Kidney tubule cell (primary cell): ENCODE measurements at places on chromosomes 12 and 14.

DNA sequence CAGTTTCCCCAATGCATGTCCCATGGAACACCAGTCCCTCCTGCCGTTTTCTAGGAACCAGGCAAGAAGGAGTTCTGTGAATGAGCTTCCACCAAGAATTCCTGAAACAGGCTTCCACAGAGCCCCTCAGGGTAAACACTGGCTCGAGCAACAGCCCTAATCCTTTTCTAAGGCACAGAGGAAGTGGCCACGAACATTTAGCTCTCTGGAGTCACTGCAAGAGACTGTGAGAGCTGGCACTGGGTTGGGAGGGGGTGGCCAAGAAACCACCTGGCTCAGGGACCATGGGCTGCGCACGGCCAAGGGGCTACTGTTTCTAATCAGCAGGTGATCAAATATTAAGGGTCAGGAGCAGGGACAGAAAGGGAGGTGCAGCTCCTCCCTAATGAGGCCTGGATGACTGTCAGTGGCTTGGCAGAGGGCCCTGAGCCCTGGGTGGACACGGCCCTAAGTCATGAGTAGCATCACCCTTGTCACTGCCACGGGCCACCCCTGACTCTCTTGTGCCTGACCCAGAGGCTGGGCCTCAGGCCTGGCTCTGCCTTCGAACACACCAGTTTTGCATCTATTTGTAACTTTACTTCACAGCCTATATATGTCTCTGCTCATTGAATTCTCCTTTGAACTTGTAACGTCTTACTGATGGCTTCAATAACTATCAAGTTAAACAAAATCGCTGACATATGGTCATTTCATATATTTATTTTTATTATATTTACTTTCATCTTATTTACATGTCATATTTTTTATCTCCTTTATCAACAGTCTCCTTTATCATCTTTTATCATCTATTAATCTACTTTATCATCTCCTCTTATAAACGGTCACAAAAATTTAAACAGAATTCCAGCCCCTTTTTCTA, 154.0 kb downstream of the DICER1 start:
- no peak for DNase-seq

DNA sequence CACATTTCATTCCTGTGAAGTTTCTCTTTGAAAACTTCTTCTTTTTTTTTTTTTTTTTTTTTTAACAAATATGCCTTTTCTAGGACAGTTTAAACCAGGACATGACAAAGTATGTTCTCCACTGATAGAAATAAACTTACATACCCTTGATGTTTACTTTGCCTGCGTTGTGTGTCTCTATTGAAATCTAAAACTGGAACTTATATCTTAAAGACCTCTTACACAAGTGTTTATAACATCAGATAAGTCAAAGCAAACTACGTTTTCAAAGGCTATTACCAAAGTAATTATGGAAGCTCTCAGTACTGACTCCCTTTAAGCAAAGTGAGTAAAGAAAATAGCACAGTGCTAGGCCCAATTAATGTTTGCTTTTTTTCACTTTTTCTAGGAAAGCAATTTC, 30.6 kb upstream of the ISM2 start:
- no peak for DNase-seq

- peak; percentile 39 for DNase-seq
These were observed 86.4 kb downstream of the EML1 start for GRCh38 chr14:99879401-99880295.

DNA sequence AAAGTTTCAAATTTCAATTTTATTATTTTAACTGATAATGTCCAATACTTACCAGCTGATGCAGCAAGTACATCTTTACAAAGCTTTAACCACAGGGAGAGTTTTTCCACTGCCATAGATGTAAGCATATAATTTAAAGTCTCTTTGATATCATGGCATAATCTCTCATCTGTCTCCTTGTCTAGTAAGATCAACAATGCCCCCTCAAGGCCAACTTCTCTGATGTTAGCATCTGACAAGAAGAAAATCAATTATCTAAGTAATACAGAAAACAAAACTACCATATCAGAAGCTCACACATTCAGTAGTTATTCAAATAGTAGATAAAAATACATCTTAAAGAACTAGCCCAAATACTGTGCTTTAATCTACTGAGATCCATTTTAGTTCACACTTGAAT, 94.2 kb downstream of the HEATR5A start:
- peak; percentile 19 for DNase-seq

GRCh38 chr14:95685978-95686922, at the start of gene TCL1B:
TCL1B (plus strand) TSS chr14:95686426; CDS start chr14:95686468, 42 bp downstream.
- no peak for DNase-seq

GRCh38 chr14:39302124-39302810, 68.6 kb downstream of the MIA2 start:
- DNase-seq, result no peak

GRCh38 chr12:117643971-117644370, 282.5 kb upstream of the NOS1 start:
- no peak for DNase-seq

DNA sequence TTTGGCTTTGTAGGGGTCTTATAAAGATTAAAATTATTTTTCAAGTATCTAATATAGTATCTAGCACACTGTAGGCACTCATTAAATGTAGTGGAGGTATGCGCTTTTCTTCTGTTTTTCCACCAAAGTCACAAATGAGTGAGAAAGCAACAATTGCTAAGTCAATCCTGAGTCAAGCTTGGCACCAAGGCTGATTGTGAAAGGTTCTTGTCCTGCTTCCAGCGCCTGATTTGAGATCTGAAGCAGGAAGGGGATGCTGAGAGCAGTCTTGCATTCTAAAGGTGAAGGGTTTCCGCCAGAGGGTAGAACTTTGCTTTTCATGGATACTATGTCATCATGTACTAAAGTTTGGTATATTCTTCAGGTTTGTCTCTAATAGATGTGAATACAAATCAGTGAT, 64.9 kb upstream of the DAAM1 start:
- no peak for DNase-seq

GRCh38 chr14:96191841-96192462, 12.7 kb upstream of the BDKRB2 start:
- DNase-seq, result no peak

- DNase-seq, result no peak
These were observed 940.2 kb upstream of the MDGA2 start for GRCh38 chr14:48615618-48616017.

GRCh38 chr14:25009891-25010290, 40.1 kb downstream of the STXBP6 start:
- peak; percentile 60 for DNase-seq

- DNase-seq, result peak; percentile 51
These were observed 103.9 kb upstream of the MYL2 start for GRCh38 chr12:111024205-111024801.

DNA sequence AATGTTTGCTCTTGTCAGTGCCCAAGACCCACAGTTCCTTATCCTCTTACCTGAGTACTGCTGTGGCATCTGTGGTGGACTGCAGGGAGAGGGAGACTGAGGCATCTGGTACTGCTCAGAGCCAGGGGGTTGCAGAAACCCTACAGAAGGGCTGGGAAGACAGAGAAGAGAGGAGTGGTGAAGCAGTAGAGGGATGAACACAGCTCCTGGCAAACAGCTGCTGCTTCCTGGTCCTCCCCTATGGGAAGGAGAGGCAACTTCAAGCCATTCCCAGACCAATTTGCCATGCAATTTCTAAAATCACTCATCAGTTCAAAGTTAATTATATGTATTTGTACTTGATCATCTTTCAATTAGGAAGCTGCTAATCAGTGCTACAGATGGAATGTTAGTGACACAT, 15.7 kb upstream of the STAC3 start:
- DNase-seq, result no peak

- no peak for DNase-seq
These were observed 119.6 kb downstream of the GCH1 start for GRCh38 chr14:54782751-54783659.

DNA sequence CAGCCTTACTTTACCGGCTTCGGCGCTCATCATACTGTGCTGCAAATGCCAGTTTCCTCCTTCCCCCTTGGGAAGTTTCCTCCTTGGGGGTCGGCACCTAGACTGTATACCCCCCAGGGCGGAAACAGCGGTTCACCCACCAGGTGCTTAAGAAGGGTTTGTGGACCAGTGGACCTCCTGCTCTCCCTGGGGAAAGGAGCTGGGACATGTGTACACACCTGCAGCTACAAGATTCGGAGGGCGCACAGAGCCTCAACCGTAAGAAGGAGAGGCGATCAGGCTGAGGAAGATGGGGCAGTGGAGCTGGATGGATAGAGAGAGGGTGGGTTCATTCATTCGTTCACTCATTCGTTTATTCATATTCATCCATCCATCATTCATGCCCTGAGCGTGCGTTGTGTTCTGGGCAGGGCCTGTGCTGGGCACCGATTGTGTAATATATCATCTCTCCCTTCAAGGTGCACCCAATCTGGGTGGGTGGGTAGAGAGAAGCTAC, 717 bp upstream of the ZNF839 start:
- no peak for DNase-seq

GRCh38 chr12:125871811-125872594, 806.8 kb downstream of the AACS start:
- no peak for DNase-seq

GRCh38 chr12:115946092-115946491, 331.4 kb downstream of the MED13L start:
- peak; percentile 14 for DNase-seq

DNA sequence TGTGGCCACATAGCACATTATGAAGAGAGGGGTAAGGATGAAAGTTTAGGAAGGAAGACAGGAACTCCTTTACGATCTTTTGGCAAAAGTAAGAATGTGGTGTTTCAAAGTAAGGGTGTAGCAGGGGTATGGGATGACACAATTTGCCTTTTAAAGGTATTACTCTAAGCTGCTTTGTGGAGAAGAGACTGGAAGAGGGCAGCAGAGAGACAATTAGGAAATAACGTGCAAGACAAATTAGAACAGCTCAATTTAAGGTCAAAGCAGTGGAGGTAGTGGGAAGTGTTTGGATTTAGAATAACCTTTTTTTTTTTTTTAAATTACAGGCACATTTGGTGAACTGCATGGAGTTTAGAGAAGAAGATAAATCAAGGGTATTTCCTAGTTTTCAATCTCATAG, 342.6 kb downstream of the NOVA1 start:
- DNase-seq, result peak; percentile 22

DNA sequence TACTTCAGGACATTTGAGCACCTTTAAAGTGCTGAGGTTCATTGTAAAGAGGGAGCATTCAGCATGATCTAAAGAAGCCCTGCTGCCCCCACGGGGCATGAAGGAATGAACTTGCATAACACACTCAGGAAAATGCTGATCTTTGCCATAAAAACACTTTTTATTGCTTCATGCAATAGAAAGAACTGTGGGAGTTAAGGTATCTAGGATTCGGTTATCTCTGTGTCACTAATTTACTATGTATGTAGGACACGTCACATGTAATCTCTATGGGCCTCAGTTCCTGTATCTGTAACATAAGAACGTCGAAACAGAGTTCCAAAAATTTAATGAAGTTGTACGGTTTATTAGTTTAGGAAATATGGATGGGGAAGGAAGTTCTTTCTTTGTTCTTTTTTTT, 33.0 kb downstream of the BTBD7 start:
- DNase-seq, result no peak

DNA sequence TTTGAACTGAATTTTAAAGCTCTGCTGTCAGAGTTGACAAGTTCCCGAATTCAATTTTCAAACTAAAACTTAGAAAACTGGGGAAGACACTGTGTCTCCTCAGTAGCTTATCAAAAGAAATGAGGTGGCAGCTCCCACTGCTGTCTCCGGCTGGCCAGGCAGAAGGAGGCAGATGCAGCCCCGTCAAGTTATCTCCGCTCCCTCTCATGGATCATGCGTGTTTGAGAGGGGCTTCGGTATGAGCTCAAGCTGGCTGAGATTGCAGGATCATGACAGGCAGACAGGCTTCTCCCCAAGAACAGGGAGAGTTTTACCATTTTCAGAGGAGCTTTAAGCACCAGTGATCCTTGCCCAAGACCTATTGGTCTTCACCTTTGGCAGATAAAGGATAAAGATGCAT, 88.8 kb downstream of the NEDD1 start:
- DNase-seq, result no peak

DNA sequence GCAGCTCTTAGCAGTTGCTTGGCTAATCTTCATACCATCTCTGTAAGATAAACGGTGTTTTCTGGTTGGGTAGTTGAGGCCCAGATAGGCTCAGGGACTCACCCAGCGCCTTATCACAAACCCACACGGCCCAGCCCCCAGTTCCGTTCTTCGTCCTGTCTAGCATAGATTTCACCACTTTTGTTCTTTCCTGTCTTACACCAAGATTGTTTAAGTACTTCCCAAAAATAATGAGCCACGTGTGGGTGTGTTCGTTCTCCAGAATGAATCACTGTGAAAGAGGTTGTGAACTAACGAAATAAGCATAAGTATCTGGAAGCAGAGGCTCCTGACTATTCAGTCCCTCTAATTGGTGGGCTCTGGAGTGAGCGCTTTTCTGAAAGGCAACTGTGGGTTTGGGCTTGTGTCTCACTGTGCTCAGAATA, 21.4 kb downstream of the ACVR1B start:
- DNase-seq, result peak; percentile 40

DNA sequence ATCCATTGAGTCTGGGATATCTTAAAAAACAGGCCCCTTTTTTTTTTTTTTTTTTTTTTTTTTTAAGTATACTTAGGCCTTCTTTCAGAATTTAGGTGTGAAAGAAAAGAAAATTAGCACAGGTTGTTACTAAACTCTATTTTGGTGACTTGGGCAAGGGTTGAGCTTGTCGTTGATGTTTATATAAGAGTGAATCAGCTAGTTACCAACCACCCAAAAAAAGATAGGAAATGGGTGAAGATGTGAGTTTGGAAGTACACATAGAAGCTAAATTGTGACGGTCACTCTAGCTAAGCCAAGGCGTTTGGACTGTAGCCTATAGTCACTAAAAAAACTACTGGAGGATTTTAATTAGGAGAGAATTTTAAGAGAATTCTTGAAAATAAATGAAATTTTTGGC, 1247.2 kb downstream of the AACS start:
- DNase-seq, result no peak

- peak; percentile 38 for DNase-seq
These were observed 20.3 kb upstream of the SYCP3 start for GRCh38 chr12:101759396-101760047.

GRCh38 chr12:52629281-52630007, 11.1 kb upstream of the KRT73 start:
- DNase-seq, result no peak

DNA sequence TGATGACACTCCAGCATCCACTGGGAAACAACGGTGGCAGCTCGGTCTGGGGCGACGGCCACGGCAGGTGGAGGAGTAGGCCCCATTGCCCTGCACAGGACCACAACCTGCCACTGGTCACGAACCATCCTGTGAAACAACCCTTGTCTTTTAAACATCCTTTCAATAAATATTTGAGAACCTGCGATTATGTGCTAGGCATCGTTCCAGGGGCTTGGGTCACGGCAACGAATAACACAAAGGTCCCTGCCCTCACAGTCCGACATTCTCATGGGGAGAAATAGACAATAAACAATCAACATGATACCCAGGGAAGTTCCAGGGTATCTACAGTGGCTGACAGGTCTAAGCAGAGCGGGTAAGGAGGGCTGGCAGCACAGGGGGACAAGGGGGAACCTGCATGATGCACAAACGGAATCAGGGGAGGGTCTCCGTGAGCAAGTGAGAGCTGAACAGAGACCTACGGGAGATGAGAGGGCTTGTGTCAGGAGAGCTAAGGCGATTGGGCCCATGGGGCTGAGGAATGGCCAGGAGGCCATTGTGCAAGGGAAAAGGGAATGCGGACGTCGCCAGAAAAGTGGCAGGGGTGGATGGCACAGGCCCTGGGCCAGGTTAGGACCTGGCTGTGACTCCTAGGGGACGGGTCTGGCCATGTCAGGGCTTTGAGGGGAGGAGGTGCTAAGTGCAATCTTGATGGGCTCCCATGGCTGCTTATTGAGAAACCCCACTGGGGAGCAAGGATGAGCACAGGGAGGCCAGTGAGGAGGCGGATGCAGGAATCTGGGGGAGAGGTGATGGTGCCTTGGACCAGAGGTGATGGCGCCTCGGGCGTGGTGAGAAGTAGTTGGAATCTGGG, 9.7 kb downstream of the SCARB1 start:
- DNase-seq, result no peak

- DNase-seq, result peak; percentile 79
These were observed 879 bp downstream of the RAB3IP start for GRCh38 chr12:69739287-69740191.
